ENCODE measurements at places on chromosomes 12 and 14. TPM values are rescaled to one million over a fixed set of nuclear protein-coding genes. Genes with fewer than 3 reads are reported as not detected.

- DNase-seq: peak; percentile 3
These were observed 594.1 kb downstream of the NRXN3 start for GRCh38 chr14:78764240-78764639.

DNA sequence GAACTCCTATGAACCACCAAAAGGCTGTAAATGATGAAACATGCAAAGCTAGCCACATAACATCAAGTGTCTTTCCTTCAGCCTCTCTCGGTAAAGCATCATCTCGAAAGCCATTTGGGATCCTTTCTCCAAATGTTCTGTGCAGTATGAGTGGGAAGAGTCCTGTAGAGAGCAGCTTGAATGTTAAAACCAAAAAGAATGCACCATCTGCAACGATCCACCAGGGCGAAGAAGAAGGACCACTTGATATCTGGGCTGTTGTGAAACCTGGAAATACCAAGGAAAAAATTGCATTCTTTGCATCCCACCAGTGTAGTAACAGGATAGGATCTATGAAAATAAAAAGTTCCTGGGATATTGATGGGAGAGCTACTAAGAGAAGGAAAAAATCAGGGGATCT, 61.2 kb downstream of the ATG14 start:
- no peak for DNase-seq

GRCh38 chr12:106854723-106855122, 80.2 kb downstream of the RIC8B start:
- no peak for DNase-seq

GRCh38 chr14:71498212-71498611, 434.0 kb upstream of the RGS6 start:
- DNase-seq: peak; percentile 76

DNA sequence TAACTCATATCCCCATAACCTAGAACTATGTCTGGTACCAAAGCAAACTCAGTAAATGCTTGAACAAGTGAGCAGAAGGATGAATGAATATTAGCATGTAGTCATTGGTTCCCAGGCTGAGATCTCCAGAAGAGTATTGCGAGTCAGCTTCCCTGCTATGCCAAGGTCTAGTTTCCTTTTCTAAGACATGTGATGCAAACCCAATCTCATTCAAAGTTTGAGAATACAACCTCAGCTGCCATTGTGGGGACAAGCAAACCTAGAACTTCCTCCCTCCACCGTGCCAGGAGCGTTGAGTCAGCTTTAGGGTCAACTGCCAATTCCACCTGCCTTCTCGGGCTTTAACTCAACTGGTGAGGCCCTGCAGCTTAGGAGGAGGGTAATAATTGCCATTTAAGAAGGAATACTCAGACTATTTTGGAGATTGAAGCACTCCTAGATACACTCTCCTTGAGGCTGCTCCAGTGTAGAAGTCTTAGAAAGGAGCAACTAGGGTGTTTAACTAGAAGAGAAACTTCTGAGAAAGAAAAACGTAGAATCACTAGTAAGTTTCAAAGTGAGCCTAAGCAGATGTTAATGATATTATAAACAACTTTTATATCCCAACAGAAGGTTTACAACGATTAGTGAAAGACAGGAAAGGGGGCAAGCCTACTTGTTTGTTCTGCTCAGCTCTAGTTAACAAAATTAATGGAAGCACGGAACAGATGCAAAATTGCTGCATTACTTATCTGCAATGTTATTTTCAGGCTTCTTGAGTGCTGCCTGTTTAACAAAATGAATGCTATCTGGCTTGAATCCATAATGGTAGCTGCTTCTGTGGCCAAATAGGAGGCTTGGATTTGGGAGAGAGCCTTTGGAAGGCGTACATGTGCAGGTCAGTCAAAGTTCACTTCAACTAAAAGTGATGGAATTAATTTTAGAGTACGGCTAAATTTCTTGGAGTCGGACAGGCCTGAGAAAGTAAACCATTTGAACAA, 96.9 kb downstream of the HELB start:
- peak; percentile 42 for DNase-seq

TMEM30B gene
- 3.8 TPM for total RNA-seq
